ENCODE measurements at places on chromosomes 2 and 18.

- DNase-seq: no peak
Observed at GRCh38 chr2:234564699-234565098, 67.8 kb upstream of the ARL4C start.

GRCh38 chr2:226619707-226620106 lies 179.9 kb downstream of the IRS1 start:
- no peak for DNase-seq

- DNase-seq: no peak
Observed at GRCh38 chr2:69200107-69200520, 186.9 kb downstream of the GFPT1 start.

- DNase-seq: no peak
Observed at GRCh38 chr2:202763916-202764315, 107.7 kb downstream of the ICA1L start.

DNA sequence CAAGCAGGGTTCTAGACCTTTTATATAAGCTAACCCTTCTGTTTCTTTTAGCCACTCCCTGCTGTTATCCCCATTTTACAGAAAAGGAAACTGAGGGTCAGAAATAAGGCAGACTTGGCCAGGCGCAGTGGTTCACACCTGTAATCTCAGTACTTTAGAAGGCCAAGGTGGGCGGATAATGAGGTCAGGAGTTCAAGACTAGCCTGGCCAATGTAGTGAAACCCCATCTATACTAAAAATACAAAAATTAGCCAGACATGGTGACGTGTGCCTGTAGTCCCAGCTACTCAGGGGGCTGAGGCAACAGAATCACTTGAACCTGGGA lies 14.3 kb downstream of the RUFY4 start:
- no peak for DNase-seq

- no peak for DNase-seq
Observed at GRCh38 chr2:39837856-39838453, 58.9 kb upstream of the THUMPD2 start.

- DNase-seq: no peak
Observed at GRCh38 chr2:241724259-241724974, 10.0 kb upstream of the D2HGDH start.

DNA sequence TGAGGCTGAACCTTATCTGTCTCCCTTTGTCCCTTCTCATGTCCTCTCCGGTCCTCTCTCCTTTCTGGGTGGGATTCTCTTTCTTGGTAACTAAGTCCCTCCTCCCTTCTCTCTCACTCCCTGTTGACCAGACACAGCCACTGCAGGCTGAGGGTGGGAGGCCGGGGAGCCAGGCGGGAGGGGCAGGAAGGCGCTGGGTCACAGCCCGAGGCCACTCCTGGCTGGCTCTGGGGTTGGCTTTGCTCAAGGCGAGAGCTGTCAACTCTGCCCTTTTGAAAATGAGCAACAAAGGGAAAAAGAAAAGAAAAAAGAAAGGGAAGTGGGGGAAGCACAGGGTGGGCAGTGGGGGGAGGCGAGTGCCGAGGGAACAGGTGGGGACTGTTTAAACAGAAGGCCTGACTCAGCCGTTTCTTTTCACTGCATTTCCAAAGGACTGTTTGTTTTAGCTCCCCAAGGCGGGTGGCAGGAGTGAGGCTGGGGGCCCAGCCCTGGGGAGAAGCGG lies 70.5 kb upstream of the IGFBP5 start:
- no peak for DNase-seq

- DNase-seq: no peak
Observed at GRCh38 chr2:82120654-82121053, 1816.1 kb upstream of the LRRTM1 start.

GRCh38 chr18:63158676-63159291 lies 160.8 kb downstream of the BCL2 start:
- no peak for DNase-seq

GRCh38 chr2:64586883-64587481 lies 62.9 kb downstream of the AFTPH start:
- DNase-seq: no peak

DNA sequence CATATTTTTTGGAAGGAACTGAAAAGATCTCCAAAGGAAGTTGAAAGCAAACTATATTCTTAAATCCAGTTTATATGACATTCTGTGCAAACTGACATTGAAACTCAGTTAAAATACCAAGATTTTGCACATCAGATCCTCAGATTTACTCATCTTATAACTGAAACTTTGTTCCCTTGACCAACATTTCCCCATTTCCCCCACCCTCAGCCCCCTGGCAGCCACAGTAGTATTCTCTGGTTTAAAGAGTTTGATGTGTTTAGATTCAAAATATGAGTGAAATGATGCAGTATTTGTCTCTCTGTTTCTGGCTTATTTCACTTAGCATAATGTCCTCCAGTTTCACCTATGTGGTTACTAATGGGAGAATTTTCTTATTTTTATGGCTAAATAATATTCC lies 99.2 kb upstream of the ITGA4 start:
- DNase-seq: no peak

DNA sequence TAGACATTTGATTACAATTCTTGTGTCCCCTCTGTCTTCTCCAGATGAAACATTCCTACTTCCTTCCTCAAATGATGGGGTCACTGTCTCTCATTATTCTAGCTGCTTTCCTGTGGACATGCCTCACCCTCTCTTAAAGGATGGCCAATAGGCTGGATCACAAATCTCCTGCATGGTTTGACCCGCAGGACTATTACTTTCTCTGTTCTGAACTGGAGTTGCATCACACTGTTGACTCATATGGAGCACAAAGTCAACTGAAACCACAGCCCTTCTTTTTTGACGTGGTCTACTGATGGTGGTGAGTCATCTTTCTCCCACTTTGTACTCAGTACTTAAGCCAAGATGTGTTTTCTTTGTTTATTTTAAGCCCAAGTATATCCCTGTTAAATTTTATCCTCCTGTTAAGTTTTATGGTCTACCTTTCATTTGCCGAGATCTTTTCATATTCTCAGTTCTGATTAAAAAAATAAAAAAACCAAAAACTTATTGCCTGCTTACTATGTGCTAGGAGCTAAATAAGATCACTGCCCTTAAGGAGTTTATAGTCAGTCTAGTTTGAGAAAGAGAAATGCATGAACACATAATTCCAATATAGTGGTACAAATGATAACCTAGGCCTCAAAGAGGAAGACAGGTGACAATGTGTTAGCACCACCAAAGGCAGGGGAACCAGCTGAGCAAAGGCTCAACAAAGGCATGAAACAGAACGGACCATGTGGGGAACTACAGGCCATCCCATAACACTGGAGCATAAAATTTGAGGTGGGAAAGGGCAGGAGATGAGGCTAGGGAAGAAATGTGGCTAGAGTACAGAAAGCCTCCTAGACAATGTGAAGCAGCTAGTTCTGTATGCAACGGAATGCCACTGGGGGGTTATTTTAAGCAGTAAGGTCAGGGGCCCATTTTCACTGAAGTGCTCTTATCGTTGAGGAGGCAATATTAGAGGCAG lies 67.6 kb upstream of the ZFP36L2 start:
- no peak for DNase-seq

GRCh38 chr2:44932079-44932478 lies 9.4 kb upstream of the SIX3 start:
- no peak for DNase-seq

GRCh38 chr2:205605638-205606304 lies 76.5 kb upstream of the NRP2 start:
- DNase-seq: no peak

- DNase-seq: no peak
Observed at GRCh38 chr2:144348846-144349245, 171.1 kb downstream of the ZEB2 start.

DNA sequence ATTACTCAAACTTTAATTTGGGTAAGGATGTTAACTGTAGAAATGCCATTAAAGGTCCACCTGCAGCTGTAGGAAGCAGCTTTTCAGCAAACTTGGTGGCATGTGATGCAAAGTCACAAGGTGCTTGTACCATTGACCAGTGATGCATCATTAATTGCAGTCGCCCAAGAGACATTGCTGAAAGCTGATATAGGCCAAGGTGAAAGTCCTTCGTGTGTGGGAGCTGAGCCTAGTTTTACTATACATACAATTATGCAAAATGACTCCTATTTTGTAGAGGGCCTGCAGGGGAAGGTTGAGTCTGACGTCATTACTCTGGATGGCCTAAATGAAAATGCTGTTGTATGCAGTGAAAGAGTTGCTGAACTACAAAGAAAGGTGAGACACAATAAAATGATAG lies 40.5 kb downstream of the ALMS1 start:
- DNase-seq: no peak

DNA sequence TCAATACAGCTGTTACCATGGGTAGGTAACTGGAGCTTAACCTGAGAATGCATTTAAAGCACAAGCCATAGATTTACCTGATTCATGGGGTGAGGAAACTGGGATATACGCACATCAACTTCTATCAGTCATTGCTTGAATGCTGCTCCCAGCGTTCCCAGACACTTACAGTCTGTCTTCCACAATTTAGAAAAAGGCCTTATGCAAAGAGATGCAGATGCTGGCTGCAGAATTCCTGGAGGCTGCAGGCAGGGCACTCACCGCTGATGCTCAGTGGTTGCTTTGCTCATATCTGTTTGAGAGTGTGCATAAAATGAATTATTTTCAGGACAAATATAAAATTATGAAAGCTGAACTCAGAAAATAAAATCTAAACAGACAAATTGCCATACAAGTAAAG lies 950.7 kb upstream of the PIK3C3 start:
- DNase-seq: peak; percentile 4

DNA sequence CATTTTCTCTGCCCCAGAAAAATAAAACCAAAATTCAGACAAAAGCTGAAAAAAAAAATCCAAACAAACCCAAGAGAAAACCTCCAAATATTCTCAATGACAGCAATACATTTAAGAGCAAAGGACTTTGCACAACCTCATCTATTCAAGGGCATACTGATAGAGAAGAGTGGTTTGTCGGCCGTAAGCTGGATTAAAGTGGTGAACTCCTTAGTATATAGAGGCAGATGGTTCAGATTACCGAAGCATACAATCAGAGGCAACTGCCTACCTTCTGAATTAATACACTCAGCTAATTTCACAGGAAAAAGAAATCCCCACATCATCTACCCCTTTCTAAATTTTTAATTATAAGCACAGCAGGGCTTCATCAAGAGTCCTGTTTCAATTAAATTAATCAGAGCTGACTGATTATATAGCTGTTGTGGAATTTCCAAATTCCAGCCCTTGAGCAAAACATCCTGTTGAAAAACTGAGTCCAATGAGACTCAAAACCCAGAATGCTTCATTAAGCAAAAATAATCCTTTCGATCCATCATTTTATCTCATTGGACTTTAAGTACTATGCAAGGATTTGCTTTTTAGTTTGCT lies at the start of gene CPLX4:
CPLX4 (minus strand) TSS at position 190 of the 591 bp plus-strand sequence; CDS start at position 3, 187 bp downstream.
- no peak for DNase-seq

GRCh38 chr18:12318334-12318697 lies 10.3 kb downstream of the TUBB6 start:
- no peak for DNase-seq

- DNase-seq: no peak
Observed at GRCh38 chr2:121071034-121071504, 213.9 kb downstream of the TFCP2L1 start.

DNA sequence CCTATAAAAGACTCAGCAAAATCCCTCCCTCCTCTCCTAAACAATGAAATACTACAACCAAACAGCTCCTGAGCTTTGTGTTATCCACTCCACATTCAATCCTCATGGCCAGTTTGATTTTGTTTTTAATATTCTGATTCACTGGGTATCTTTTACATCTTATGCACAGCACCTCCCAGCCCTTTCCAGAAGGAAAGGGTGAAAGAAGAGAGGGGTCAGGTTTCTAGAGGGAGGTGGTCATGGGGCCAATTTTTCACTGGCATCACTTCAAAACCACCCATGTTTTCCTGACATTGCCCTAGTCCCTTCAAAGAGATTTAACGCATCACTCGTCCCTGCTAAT lies 315.6 kb downstream of the LPIN1 start:
- no peak for DNase-seq

GRCh38 chr18:13577091-13577697 lies 149.2 kb downstream of the FAM210A start:
- DNase-seq: no peak

DNA sequence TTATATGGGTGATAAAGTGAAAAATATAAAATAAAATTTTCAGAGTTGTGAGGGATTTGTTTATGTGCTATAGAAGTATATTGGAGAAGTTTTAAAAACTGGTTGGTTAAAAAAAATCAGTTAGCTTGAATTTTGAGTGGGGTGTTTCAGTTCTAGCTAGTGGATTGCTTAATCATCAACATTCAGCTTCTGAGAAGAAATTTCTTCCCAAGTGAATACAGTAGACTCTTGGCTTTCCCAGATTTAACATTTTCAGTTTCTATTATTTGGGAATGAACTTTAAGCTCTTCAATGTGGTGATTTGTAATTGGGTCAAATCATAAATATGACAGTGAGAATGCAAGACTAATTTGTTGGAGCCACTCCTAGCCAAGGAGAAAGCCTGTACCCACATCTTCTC lies 120.8 kb downstream of the PLCL1 start:
- no peak for DNase-seq

DNA sequence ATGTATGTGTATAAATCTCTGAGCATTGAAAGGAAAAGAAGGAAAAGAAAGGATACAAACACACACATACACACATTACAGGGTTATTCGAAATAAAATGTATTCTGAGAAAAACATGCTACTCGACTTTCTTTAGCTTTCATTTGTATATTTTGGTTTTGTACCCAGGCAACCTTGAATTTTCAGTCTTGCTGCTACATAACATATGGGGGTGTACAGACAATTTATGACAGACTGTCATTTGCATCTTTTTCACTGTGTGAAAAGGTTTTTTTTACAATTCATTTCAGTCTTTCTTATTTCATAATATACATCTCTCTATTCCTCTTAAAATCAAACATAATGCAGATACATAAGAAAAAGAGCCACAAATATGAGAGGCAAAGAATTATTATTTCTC lies 1238.4 kb upstream of the NXPH2 start:
- no peak for DNase-seq

GRCh38 chr2:98746426-98746825 lies 15.5 kb upstream of the MGAT4A start:
- DNase-seq: no peak

GRCh38 chr2:45134726-45135125 lies 125.5 kb upstream of the SIX2 start:
- DNase-seq: no peak

- no peak for DNase-seq
Observed at GRCh38 chr18:30991397-30991796, 51.1 kb downstream of the DSC3 start.
